HAP-1 (cell line): ENCODE measurements at places on chromosomes 2 and 18.

DNA sequence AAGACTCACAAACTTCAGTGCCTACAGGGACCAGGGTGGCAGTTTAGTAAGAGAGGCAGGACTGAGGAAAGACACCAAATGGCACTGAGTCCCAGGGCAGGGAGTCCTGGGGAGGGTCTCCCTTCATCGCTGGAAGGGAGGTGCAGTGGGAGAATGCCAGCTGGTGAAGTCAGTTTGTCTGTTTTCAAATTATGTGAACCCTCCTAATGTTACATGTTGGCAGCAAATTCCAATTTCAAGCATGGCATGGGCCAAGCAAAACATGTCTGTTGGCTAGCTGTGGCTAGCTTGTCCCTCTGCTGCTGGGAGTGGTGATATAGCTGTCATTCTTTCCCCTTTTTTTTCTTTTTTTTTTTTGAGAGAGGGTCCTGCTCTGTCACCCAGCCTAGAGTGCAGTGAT, 55.9 kb upstream of the HAAO start:
- no peak for DNase-seq

DNA sequence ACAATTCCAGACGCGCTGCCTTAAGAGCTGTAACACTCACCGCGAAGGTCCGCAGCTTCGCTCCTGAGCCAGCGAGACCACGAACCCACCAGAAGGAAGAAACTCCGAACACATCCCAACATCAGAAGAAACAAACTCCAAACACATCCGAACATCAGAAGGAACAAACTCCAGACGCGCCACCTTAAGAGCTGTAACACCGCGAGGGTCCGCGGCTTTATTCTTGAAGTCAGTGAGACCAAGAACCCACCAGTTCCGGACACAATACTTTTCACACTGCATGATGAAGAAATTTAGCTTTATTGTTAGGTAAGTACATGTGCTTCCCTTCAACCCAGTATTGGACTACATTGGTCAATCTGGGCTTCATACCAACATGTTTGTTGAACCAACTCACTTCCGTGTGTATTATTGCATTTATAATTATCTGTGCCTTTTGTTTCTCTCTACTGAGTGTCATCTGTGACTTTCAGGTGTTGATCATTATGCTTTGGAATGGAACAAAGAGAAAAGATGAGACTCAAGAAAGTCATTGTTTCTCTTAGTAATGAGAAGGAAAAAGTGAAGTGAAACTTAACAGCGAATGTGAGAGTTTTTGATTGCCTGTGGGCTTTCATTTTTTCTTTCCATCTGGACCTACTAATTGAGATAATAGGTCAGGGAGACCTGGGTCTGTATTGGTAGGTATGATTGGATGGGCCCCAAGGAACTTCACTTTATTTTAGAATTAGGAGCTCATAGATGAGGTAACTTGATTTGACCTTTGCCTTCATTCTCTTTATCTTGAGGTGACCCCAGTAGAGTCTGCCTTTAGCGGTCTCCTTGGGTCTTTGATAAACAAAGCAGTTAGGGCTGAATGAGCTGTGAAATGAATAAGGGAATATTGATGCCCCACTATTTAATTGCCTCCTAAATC, 76.1 kb upstream of the CAVIN2 start:
- no peak for DNase-seq

DNA sequence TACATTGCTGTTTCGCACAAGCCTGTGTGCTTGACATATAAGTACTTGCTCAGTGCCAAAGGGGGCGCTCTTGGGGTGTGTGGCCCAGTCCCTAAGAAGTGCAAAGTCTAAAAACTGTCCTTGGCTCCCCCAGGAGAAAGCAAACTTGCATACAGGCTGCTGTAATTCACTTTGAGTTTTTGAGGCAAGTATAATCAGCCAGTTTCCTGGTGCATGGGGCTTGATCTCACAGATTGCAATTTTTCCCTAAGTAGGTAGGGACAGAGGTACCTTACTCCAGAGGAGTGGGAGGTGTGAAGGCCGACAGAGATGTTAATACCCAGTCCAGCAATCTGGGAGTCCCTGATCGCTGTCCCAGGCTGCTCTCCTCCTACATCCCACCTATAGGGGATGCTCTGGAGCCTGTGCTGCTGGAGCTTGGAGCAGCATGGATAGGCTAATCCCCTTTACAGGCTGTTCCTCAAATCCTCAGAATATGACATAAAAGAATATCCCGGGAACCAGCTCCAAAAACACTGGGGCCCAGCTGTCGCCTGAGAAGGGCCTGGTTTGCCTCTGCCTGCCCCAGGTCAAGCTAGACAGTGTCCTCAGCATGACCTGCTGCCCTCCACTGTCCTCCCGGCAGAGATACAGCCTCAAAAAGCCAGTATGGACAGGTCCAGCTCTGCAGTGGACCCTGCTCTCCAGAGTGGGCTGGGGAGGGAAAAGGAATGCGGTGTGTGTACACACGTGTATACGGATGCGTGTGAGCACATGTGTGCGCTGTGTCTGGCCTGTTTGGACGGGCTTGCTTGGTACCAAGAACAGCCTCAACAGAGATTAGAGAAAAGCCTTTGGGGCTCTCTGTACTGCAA, 136.5 kb upstream of the HAAO start:
- DNase-seq, result peak; percentile 62

- DNase-seq, result no peak
Measured at GRCh38 chr2:147506889-147507288, 337.9 kb upstream of the ACVR2A start.

DNA sequence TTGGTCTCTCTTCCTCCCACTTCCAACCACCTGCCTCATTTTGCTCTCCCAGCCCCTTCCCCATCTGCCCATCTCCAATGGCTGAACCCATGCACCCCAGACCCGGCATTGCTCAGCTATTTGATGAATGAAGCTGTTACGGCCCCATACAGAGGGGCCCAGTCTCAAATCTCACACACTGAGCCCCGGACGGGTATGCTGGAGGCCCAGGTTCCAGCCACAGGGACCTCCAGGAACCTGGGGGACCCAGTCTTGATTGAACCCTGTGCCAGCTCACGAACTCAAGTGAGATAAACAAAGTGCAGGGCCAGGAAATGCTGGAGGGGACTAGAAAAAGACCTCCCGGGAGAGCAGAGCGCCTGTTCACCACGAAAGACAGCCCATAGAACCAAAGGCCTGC, 63.4 kb upstream of the TEX51 start:
- DNase-seq, result no peak

- no peak for DNase-seq
Measured at GRCh38 chr18:22674272-22674671, 256.6 kb upstream of the CTAGE1 start.

DNA sequence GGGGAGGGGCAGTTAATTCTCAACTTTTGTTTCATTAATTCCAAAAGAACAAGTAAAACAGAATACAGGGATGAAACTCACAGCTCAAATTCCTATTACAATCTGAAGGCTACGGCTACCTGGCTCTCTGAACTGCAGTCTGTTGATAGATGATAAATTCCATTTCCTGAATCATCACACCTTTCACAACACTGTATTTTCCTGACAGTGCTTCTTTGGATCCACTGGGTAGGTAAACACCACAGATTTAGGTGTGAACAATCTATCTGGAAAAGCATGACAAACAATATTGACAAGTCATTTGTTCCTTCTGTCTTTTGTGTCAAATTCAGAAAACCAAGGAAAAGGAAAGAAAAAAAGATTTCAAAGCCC, 843.2 kb downstream of the LRRTM4 start:
- no peak for DNase-seq

- no peak for DNase-seq
Measured at GRCh38 chr2:42359965-42360483, 993 bp downstream of the COX7A2L start.

DNA sequence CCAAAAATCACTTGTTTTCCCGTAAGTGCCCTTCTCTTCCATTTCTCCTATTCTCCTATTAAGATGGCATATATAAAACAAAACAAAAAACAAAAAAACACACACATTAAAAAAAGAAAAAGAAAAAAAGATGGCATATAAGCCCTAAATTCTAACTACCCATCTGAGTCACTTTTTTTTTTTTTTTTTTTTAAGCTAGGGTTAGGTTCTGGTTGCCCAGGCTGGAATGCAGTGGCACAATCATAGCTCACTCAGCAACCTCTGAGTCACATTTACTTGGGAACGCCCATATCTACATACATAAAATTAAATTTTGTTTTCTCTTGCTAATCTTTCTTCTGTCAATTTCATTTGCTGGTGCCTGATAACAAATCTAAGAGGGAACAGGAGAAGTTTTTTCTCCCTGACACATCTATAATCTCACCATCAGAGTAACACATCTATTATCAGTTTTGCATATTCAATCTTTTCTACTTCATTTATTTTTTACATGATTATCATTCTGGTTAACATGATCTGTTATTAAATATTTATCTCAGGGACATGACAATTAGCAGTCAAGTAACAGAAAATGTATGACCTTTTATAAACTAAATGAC, 52.1 kb downstream of the EEF1B2 start:
- DNase-seq, result no peak

DNA sequence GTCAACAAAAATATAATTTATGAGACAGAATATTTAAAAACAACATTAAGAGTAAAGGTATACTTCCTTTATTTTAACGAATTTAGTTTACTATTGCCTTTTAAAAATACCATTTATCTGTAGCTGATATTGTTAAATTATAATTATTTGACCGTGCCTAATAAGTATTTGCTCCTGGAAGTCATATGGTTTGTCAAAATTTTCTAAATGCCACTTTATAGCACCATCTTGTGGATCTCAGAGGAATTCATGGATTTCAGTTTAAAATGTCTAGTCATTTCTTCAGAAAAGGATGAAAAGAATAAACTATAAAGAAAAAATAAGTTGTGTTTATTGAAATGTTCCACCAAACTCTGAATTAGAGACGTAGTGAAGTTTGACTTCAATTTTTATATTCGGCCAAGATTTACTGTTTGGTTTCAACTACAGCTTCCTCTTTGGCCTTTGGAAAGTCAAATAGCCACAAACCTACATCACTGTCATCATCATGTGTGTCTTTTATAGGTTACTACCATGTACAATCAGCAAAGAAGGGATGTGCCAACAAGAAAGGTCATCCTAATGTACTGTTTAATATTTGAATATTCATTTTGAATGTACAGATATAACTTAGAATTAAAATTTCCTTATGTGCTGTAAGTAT, 10.3 kb upstream of the FTCDNL1 start:
- DNase-seq, result peak; percentile 56

DNA sequence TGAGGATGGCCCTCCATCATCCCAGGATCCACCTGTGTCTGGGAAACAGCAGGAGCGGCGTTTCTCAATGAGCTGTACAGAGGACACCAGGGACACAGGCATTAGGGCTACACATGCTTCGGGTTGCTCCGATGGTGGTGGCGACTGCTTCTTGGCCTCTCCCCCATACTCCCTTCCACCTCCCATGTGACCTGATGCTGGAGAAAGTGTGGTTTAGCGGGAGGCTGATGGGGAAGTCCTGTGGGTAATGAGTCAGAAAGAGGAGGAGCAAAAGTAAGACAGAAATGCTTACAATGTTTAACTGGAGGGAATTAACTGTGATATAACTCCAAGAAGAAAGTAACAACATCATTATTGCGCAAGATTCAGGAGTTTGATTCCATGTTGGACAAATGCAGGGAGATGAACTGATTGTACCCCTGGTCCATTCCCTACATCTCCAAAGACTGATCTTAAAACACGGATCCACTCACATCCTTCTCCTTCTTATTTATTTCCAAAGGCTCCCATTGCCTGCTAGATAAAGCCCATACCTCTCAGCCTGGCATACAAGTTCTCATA, 186.6 kb downstream of the NRP2 start:
- DNase-seq, result no peak

DNA sequence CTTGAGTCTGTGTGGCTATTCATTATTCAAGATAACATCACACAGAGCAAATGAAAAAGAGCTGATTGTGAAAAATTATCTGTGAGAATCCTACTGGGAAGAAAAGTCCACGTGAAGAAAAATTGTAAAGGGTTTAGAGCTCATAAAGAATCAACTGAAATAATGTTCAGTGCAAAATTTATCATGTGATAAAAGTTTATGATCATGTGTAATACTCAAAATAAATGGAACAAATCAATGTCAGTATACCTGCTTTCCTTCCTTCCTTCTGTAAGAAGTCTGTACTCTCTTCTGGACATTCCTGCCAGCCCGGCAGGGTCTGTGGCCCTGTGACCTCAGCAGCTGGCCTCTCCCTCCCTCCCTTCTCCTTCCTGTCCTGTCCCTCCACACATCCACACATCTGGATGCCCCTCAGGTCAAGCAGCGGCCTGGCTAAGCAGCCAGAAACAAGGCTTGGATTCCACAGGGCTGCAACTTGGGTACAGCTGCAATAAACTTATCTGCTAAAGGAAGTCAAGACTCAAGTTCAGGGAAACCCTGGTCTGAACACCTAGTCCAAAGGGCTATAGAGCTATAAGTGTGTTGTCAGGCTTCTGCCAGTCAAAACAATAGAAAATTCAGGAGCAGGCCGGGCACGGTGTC, 172.1 kb downstream of the MREG start:
- no peak for DNase-seq

GRCh38 chr18:76370201-76370600, 124.8 kb downstream of the ZNF516 start:
- no peak for DNase-seq
